Nucleus accumbens (tissue), 56 donors: ENCODE measurements at places on chromosomes 3 and 15.

GRCh38 chr15:64134345-64134829 is 17.1 kb upstream of the SNX22 start:
- peak; percentile 48 for DNase-seq

GRCh38 chr3:72345980-72346379 is 502.3 kb downstream of the SHQ1 start:
- DNase-seq, result no peak

- no peak for DNase-seq
Measured at GRCh38 chr3:193231201-193231600, 9.8 kb upstream of the PLAAT1 start.

- DNase-seq, result no peak
Measured at GRCh38 chr15:73965758-73966113, 26.4 kb downstream of the STOML1 start.

DNA sequence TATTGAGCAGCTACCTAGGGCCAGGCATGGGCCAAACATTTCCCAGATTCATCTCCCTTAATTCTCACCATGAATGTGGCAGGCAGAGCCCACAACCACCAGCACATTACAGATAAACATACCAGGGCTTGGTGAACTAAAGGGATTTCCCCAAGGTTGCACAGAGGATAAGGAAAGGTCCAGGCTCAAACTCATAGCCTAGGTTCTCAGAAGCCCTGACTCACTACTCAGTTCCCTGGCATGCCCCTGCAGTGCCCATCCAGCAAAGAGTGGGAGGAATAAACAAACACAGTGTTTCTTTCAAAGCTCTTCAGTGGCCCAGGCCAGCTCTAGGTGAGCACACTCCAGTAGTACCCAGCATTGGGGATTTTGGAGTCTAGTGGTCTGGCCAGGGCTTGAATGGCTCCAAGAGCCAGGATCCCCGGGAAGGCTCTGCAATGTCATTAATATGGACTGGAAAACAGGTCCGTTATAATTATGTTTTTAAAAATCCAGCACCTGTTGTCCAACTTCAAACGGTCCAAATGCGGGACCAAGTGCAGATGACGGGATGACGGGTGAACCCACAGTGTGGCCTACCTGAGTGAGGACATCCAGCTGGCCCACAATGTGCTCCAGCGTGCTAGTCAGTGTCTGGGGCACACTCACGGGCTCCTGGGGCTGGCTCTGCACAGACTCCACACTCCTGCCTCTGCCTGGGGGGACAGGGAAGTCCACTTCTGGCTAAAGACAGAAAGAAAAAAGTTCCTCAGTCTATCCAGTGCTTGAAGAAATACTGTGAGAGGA is 39.8 kb upstream of the DUSP7 start:
- DNase-seq, result no peak

DNA sequence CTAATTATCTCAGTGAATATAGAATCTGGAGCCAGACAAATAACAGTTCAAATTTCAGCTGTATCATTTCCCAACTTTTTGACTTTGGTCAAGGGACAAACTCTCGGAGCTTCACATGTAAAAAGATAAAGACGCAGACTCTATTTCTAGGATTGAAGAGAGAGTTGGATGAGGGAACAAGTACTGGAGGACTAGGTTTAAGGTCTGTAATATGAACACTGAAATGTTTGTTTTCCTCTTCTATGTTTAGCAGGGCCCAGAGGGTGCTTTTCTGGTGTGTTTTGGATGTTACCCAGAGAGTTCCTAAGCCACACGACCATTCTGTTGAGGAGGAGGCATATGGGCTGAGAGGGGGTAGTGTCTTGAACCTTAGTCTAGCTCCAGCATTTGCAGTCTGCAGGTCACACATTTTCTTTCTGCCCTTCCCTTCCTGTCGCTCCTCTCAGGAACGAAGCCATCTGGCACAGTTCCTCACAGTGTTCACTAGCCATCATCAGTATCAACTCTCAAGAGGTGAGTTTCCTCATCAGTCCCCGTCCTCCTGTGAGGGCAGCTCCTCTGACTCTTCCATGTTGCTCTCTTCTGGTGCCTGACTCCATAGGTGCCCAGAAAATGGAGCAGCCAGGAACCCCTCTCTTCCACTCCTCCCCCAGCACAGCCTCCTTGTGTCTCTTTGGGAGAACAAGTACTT is 250.1 kb downstream of the SQOR start:
- DNase-seq, result no peak

DNA sequence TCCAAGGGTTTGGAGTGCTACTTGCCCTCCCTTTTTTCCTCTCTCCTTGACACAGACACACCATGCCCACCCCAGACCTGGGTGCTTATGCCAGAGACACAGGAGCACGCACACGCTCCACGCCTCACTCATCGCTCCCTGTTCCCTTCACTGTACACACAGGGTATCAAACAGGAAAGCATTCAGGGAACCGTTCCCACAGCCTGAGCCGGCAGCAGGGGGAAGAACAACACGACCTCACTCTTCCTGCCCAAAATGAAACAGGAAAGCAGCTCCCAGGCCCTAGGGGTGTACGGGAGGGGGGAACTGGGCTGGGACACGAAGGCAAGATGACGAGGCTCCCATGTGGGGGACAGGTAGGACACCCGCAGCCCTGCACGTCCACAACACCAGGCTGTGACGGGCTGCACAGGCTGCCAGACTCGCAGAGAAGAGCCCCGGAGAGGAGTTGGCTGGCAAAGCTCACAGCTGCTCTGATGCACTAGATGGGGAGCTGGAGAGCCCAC is 11.2 kb downstream of the DLL4 start:
- no peak for DNase-seq

- DNase-seq, result no peak
Measured at GRCh38 chr15:72492733-72493132, 18.6 kb downstream of the ARIH1 start.

GRCh38 chr3:195467641-195468390 is 25.0 kb upstream of the ACAP2 start:
- DNase-seq, result no peak

DNA sequence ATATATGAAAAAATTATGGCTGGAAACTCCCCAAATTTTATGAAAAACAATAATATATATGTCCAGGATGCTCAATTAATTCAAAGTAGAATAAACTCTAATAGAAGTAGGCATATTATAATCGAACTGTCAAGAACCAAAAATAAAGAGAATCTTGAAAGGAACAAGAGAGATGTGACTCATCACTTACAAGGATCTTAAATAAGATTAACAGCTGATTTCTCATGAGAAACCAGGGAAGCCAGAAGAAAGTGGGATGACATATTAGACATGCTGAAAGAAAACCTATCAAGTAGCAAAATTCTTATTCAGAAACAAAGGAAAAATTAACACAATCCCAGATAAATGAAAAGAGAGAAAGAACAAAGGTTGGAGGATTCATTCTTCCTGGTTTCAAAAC is 66.8 kb downstream of the FAIM start:
- DNase-seq, result no peak

- no peak for DNase-seq
Measured at GRCh38 chr3:8562081-8562595, 60.5 kb downstream of the LMCD1 start.

DNA sequence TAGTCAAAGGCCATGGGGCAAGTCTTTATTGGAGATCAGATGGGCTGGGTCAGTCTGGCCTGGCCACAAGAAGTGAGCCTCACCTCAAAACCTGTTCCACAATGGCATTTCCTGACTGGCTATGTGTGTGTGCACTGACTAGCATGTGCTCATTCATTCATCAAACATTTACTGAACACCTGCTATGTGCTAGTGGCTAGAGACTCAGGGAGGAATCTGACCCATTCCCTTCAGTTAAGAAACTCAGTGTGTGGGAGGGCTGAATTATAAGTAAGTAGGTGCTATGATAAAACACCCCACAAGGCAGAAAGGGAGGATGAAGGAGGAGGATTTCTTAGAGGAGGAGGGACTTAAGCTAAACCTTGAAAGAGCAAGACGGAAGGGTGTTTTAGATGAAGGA is 5.4 kb upstream of the CGNL1 start:
- no peak for DNase-seq
